ENCODE measurements at places on chromosomes 5 and 9.

GRCh38 chr5:82358457-82358856, 80.3 kb upstream of the RPS23 start:
- no peak for DNase-seq

GRCh38 chr5:126912616-126913200, 117.7 kb downstream of the MARCHF3 start:
- DNase-seq = no peak

- no peak for DNase-seq
Observed at GRCh38 chr9:89425024-89425805, 72.7 kb downstream of the SEMA4D start.

DNA sequence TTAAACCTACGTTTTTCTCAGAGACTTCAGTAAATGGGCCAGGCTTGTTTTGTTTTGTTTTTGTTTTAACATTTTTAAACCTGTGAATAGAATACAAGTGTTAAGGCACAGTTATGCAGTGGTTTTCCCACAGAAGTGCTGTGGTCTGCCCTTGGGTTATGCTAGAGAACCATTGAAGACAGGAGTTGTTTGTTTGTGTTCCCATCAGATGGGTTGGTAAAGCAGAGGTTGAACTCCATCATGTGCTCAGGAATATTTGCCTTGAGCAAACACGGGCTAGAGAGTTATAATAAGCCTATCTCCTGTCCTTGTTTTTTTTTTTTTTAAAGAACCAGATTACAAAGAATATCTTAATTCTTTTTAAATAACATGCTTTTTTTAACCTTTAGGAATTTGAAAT, 28.5 kb downstream of the RHOBTB3 start:
- DNase-seq = no peak

DNA sequence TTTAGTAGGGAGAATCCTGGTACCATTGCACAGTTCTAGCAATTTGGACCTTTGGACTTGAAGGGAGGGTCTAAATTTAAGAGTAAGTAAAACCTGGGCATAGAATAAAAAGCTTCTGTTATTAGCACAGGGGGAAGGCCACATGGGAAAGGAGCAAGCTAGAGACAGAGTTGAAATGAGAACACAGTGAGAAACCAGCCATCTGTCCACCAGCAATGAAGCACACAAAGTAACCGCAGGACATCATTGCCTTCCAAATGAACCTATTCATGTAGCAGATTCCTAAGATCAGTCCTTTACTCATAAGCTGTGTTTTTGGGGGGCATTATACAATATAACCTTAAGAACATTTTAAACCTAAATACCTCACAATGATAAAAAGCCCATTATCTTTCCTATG, 407.4 kb downstream of the HCN1 start:
- DNase-seq = no peak

Measured in stimulated activated CD8-positive, alpha-beta memory T cell treated with anti-CD3 and anti-CD28 coated beads, Interleukin-15, amount 100 ng/mL, for 24 hours (primary cell).